ENCODE measurements at places on chromosomes 6 and 20. TPM values are rescaled to one million over a fixed set of nuclear protein-coding genes. Genes with fewer than 3 reads are reported as not detected.

- DNase-seq, result no peak
- H3K36me3 ChIP-seq, result no peaks in the 10 kb centered on the region
- H3K27ac ChIP-seq, result no peak overlapping the region
- H3K4me1 ChIP-seq, result no peaks in the 10 kb centered on the region
- no peak overlapping the region for H3K4me3 ChIP-seq
Measured at GRCh38 chr6:105851606-105852005, 234.5 kb upstream of the PRDM1 start.

DNA sequence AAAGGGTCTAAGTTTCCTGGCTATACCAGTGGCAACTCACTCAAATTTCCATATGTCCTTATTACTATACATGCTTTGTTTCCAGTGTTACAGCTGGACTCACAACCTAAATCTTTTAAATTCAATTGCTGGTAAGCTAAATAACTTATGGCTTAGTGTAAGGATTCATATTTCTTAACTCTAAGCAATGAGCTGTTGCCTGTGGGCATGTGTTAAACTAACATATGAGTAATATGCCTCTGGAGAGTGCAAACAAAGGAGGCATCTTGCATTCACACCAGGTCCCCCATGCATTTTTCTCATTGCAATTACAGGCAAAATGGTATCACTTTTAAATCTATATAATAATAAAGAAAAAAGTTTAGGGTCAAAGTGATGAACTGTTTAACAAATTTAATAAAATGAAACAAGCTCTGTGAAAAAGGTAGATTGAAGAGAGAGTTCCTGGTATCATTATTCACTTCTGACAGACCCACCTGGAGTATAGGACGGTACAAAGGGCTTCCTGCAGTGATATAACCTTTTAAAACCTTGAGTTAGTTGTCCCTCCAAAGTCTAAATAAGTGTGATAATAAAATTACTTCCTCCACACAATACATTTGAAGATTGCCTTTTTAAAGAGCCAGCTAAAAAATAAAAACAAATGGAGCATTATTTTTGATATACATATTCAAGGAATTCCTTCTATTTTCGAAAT lies 57.6 kb upstream of the HMGCLL1 start:
- H3K27ac ChIP-seq, result no peak overlapping the region
- H3K36me3 ChIP-seq, result no peaks in the 10 kb centered on the region
- no peak for DNase-seq
- no peaks in the 10 kb centered on the region for H3K27me3 ChIP-seq
- H3K4me1 ChIP-seq, result no peaks in the 10 kb centered on the region
- no peak overlapping the region for H3K4me3 ChIP-seq

DNA sequence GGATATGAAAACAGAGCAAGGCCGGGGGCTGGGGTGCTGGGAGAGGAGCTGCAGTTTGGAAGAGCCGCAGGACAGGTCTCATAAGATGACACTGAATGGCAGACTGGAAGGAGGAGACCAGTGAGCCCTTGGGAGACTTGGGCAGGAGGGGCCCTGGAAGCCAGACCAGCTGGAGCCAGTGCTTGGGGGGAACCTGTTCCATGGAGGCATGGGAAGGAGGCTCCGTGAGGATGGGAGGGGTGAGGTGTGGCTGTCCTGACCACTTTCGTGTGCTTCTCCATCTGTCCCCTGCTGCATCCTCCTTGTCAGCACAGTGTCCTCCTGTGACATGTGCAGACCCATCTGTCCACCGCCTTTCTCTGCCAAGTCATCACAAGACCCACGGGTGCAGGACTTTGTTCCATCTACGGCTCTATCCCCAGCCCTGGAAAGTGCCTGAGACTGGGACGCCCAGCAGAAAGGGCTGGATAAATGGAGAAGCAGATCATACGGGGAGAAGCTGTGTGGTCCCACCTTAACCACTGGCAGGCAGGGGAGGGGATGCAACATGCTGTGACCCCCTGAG lies 84.8 kb upstream of the MPC1 start:
- no peaks in the 10 kb centered on the region for H3K36me3 ChIP-seq
- H3K4me1 ChIP-seq, result no peaks in the 10 kb centered on the region
- H3K4me3 ChIP-seq, result no peak overlapping the region
- H3K27ac ChIP-seq, result no peak overlapping the region
- DNase-seq, result no peak

GRCh38 chr6:39108041-39108839 lies 6.7 kb downstream of the SAYSD1 start:
- H3K27me3 ChIP-seq, result no peaks in the 10 kb centered on the region
- peak overlapping the region; percentile 2 for H3K27ac ChIP-seq
- no peak for DNase-seq
- H3K4me3 ChIP-seq, result no peak overlapping the region

- peaks cover 14% of the 10 kb centered on the region for H3K4me1 ChIP-seq
- H3K27me3 ChIP-seq, result peaks cover 2% of the 10 kb centered on the region
- no peaks in the 10 kb centered on the region for H3K36me3 ChIP-seq
- H3K4me3 ChIP-seq, result no peak overlapping the region
Measured at GRCh38 chr6:166202321-166202733, 34.7 kb upstream of the TBXT start.

DNA sequence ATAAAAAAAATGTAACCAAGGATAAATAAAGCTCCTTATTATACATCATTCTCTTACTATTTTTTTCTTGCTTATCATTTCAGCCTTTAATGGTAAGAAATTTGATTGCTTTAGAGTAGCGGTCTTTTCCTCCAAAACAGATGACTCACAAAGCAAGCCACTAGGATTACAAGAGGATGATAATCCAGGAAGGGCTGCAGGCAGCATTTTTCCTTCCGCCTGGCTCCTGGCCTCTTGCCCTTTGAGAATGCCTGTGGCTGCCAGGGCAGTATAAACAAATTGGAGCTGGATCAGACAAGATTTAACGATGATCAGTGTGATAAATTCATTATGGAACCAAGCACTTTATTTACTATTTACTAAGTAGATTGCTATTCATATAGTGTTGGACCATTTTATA lies 9.7 kb upstream of the FBXL4 start:
- no peaks in the 10 kb centered on the region for H3K4me1 ChIP-seq
- no peak overlapping the region for H3K4me3 ChIP-seq
- H3K27me3 ChIP-seq, result peaks cover 3% of the 10 kb centered on the region
- H3K27ac ChIP-seq, result no peak overlapping the region
- no peak for DNase-seq

- peaks cover 2% of the 10 kb centered on the region for H3K4me1 ChIP-seq
- H3K27me3 ChIP-seq, result peaks cover 10% of the 10 kb centered on the region
- no peak within 1 kb of the TSS for H3K27ac ChIP-seq
- peaks cover 6% of the 10 kb centered on the region for H3K36me3 ChIP-seq
- peak; percentile 39 for DNase-seq
- H3K4me3 ChIP-seq, result peak within 1 kb of the TSS; percentile 61
Measured at GRCh38 chr6:43075670-43076463, at the start of gene PTK7. TSS of gene PTK7 (plus strand) at chr6:43076314. CDS start at chr6:43076489, 175 bp downstream.

GRCh38 chr6:43858161-43859153 lies 88.4 kb downstream of the VEGFA start:
- no peaks in the 10 kb centered on the region for H3K27me3 ChIP-seq
- no peak overlapping the region for H3K4me3 ChIP-seq
- H3K4me1 ChIP-seq, result no peaks in the 10 kb centered on the region
- no peak overlapping the region for H3K27ac ChIP-seq
- no peaks in the 10 kb centered on the region for H3K36me3 ChIP-seq

- no peak for DNase-seq
- no peaks in the 10 kb centered on the region for H3K36me3 ChIP-seq
- no peak overlapping the region for H3K27ac ChIP-seq
Measured at GRCh38 chr6:168372889-168373288, 53.3 kb upstream of the DACT2 start.

GRCh38 chr6:163916315-163917081 lies 502.0 kb downstream of the QKI start:
- H3K27ac ChIP-seq, result no peak overlapping the region
- H3K27me3 ChIP-seq, result no peaks in the 10 kb centered on the region
- DNase-seq, result no peak
- no peaks in the 10 kb centered on the region for H3K36me3 ChIP-seq
- H3K4me3 ChIP-seq, result no peak overlapping the region

DNA sequence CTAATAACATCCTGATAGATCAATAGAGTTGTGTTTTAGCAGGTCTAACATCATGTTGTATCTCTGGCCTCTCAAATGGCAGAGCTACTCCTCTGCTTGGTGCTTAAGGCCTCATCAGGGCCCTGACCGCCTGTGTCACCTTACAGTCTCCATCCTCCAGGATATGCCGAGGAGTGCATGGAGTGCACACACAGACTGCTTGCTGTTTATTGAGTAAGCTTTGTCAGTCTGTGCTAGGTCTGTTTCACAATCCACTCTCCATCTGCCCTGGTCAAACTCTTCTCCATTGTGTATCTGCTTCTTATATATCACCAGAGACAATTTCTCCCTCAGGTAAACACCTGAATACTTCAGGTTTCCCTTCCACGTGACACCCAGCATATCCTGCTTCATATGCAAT lies 136.1 kb downstream of the SLC24A3 start:
- no peaks in the 10 kb centered on the region for H3K4me1 ChIP-seq
- no peak overlapping the region for H3K4me3 ChIP-seq
- H3K27me3 ChIP-seq, result peaks cover under 1% of the 10 kb centered on the region
- no peak overlapping the region for H3K27ac ChIP-seq
- no peaks in the 10 kb centered on the region for H3K36me3 ChIP-seq

DNA sequence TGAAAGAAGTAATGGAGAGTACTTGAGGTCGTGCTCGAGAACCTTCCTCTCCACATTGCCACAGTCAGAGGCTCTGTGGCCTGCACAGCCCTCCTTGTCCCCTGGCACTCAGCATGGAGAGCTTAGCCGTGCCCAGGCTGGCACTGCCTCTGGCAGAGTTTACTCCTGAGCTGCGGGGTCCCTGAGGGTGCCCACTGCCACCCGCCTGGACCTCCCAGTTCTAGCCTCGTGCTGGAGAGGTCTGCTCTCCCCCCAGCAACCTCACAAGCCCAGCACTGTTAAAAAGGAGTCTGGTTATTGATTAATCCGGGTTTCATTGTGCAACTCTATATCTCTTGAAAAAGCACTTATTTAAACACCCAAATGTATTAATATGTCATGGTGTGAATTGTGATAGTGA lies 226.8 kb downstream of the TMEM242 start:
- H3K27me3 ChIP-seq, result no peaks in the 10 kb centered on the region
- no peaks in the 10 kb centered on the region for H3K36me3 ChIP-seq
- no peak overlapping the region for H3K27ac ChIP-seq
- H3K4me3 ChIP-seq, result no peak overlapping the region

GRCh38 chr6:1702580-1703051 lies 92.9 kb downstream of the FOXC1 start:
- H3K4me1 ChIP-seq, result no peaks in the 10 kb centered on the region
- H3K27me3 ChIP-seq, result no peaks in the 10 kb centered on the region
- no peaks in the 10 kb centered on the region for H3K36me3 ChIP-seq
- no peak for DNase-seq

- H3K27ac ChIP-seq, result no peak overlapping the region
- no peaks in the 10 kb centered on the region for H3K27me3 ChIP-seq
- no peaks in the 10 kb centered on the region for H3K4me1 ChIP-seq
- H3K36me3 ChIP-seq, result no peaks in the 10 kb centered on the region
Measured at GRCh38 chr20:19405958-19406357, 193.5 kb downstream of the SLC24A3 start.

GRCh38 chr6:15310680-15311079 lies 64.8 kb downstream of the JARID2 start:
- H3K27me3 ChIP-seq, result no peaks in the 10 kb centered on the region
- H3K27ac ChIP-seq, result no peak overlapping the region
- DNase-seq, result no peak
- no peak overlapping the region for H3K4me3 ChIP-seq
- peaks cover 21% of the 10 kb centered on the region for H3K36me3 ChIP-seq

- no peaks in the 10 kb centered on the region for H3K36me3 ChIP-seq
- no peak overlapping the region for H3K27ac ChIP-seq
- no peak overlapping the region for H3K4me3 ChIP-seq
- DNase-seq, result no peak
- H3K4me1 ChIP-seq, result peaks cover 66% of the 10 kb centered on the region
- no peaks in the 10 kb centered on the region for H3K27me3 ChIP-seq
Measured at GRCh38 chr6:156953127-156953478, 175.9 kb downstream of the ARID1B start.

DNA sequence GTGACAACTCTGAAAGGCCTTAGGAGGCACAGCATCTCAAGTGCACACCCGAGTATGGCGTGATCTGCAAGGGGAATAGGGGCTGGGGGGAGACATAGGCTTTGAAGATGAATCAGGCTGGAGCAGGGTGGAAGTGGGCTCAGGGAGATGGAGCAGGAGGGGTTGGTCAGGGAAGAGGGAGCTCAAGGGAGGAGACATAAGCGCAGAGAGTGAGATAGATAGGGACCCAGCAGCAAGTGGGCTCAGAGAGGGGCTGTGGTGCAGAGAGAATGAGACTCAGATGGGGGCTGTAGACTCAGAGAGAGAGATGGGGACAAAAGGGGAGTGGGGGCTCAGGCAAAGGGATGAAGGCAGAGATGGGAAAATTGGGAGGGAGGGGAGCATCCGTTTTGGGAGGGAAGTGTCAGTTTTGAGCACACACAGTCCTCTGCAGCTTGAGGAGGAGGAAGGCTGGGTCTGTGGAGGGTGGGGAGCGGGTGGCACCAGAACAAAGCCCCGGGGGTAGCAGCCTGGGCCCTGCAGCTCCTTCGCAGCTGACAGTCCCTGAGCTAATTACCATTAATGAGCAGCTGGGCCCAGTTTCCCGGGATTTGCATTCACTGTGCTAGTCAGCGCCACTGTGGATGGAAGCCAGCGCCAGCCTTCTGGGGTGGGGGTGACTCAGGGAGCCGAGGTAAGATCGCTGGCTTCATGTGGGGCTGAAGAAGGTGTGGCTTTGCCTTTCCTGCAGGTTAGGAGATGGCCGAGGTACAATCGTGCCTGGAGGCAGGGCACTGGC lies 18.7 kb downstream of the SRXN1 start:
- no peaks in the 10 kb centered on the region for H3K36me3 ChIP-seq
- DNase-seq, result no peak
- H3K4me3 ChIP-seq, result no peak overlapping the region
- no peaks in the 10 kb centered on the region for H3K4me1 ChIP-seq
- no peak overlapping the region for H3K27ac ChIP-seq

DNA sequence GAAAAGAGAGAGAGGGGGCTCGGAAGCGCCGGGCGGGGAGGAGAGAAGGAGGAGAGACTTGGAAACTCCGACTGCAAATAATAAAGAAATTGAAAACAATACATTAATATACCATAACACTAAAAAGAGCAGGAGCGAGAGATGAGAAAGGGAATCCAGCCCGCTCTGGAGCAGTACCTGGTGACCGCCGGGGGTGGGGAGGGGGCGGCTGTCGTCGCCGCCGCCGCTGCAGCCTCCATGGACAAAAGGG lies 338 bp downstream of the E2F3 start:
- H3K36me3 ChIP-seq, result peaks cover 22% of the 10 kb centered on the region
- DNase-seq, result no peak
- no peaks in the 10 kb centered on the region for H3K27me3 ChIP-seq
- peak overlapping the region; percentile 99 for H3K27ac ChIP-seq
- H3K4me1 ChIP-seq, result peaks cover 28% of the 10 kb centered on the region

CARMIL1 gene
- 4.1 TPM for total RNA-seq

RCAN2 gene
- total RNA-seq, result not detected

GMPR gene
- 0.31 TPM for total RNA-seq

DNAH8 gene
- not detected for total RNA-seq

CAP2 gene
- total RNA-seq, result not detected

GDAP1L1 gene
- total RNA-seq, result not detected

ZSCAN12 gene
- 7.1 TPM for total RNA-seq

CFAP206 gene
- total RNA-seq, result not detected

ISM1 gene
- total RNA-seq, result 0.77 TPM

OR2J3 gene
- total RNA-seq, result not detected
